ENCODE measurements at places on chromosomes 4 and X.

GRCh38 chr4:185921583-185922555 is 109.9 kb upstream of the SORBS2 start:
- DNase-seq, result no peak

- DNase-seq, result no peak
These were observed 481.6 kb upstream of the FSTL5 start for GRCh38 chr4:162645381-162645780.

- DNase-seq, result no peak
These were observed 35.8 kb downstream of the YIPF6 start for GRCh38 chrX:68534691-68535090.

- DNase-seq, result no peak
These were observed 150.2 kb downstream of the SHROOM3 start for GRCh38 chr4:76585272-76585671.

GRCh38 chr4:115883847-115884246 is 770.4 kb upstream of the NDST4 start:
- no peak for DNase-seq

DNA sequence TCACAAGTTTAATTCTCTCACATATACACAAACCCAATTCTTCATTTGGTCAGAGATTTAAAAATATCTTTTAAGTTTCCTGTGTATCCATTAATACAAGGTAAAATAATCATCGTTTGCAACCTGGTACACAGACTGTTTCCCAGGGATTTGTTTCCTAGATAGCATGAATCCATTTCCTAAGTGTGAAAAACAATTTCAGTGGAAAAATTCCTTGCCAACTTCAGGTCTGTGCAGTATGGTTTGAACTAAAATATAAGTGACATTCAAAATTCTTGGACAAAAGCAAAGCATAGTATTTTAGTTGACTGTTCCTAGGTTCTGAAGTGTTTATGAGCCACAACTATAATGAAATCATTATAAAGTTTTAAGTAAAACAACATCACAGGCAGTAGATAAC is 24.4 kb downstream of the NAF1 start:
- no peak for DNase-seq

- no peak for DNase-seq
These were observed 262.6 kb downstream of the STIM2 start for GRCh38 chr4:27123123-27123768.

DNA sequence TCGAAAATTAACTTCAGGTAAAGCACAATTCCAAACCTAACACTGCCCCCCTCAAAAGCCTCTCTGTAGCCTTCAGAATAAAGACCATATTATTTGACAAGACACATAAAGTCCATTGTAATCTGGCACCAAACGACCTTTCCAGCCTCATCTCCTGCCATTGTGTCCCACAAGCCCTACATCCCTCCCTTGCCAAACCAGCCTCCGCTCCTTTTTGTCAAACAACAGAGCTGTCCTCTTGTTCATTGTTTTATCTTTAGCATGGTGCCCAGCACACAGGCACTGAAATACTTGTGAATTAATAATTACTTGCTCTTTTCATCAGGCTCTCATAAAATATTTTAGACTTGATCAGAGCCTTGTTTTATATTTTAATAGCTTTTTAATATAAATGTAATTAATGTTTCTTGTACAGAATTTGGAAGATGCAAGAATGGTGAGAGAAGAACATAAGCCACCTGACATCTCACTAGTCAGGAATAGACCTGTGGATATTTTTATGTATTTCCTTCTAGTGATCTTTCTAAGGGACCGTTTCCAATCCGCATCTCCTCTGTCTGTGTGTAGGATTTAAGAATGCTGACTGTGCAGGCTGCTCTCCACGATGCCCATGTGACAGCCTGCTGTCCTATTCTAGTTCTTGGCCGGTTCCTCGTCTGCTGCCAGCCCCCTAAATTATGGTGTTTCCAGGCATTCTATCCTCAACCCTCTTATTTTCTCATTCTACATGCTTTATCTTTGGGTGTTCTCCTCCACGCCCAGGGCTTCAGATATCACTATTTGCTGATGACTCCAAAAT is 3.0 kb upstream of the IRF2 start:
- DNase-seq, result no peak
